ENCODE measurements at places on chromosomes 12 and 14.

GRCh38 chr14:74875941-74876913 lies at the start of gene PROX2:
Gene PROX2 (minus strand): TSS chr14:74876145. CDS start chr14:74863834, 12,311 bp downstream.
- no peak for DNase-seq

DNA sequence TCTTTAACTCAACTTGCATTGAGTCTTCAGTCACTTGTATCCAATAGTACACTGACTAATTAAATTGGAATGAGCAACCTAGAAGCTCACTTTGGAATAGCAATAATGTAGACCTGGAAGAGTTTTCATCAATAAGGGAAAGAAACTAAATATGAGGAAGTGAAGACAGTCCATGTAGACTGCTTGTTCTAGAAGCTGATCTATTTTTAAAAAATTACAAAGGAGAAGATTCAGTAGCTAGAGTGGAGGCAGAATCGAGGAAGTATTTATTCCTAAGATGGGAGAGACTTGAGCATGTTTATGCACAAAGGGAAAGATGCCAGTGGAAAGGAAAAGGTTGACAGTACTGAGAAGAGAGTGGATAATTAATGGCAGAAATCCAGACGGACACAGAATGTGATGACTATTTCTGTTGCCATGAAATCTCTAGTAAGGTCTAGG lies 156.3 kb upstream of the PDE3A start:
- DNase-seq = no peak

GRCh38 chr14:56340932-56341331 lies 222.7 kb downstream of the PELI2 start:
- DNase-seq = no peak

- no peak for DNase-seq
Observed at GRCh38 chr12:90226211-90226610, 517.6 kb upstream of the ATP2B1 start.

DNA sequence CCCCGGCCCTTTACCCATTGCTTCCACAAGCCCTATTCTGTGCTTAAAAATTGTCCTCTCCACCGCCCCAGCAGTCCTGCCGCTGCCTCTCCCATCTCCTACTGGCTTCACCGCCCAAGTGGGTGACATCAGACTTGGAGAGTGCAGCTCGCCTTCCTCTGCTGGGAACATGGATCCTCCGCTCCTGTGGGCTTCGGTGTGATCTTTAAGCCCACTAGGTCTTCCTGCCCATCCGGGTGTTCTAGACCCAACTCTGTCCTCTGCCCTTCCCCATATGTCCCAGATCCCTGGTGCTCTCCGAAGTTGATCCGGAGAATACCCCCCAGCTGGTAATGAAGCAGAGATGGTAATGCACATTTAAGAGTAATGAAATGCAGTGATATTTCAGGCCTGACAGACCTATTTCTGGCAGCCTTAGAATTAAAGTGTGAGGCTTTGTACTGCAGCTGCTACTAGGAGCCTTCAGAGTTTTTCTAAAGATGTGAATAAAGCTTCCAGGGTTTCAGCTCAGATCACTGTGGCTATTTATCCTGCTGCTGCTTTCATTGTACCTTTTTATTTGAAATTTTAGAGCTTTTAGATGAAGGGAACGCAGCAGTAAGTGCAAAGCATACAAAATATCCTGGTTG lies 22.9 kb upstream of the CTDSP2 start:
- DNase-seq = no peak

DNA sequence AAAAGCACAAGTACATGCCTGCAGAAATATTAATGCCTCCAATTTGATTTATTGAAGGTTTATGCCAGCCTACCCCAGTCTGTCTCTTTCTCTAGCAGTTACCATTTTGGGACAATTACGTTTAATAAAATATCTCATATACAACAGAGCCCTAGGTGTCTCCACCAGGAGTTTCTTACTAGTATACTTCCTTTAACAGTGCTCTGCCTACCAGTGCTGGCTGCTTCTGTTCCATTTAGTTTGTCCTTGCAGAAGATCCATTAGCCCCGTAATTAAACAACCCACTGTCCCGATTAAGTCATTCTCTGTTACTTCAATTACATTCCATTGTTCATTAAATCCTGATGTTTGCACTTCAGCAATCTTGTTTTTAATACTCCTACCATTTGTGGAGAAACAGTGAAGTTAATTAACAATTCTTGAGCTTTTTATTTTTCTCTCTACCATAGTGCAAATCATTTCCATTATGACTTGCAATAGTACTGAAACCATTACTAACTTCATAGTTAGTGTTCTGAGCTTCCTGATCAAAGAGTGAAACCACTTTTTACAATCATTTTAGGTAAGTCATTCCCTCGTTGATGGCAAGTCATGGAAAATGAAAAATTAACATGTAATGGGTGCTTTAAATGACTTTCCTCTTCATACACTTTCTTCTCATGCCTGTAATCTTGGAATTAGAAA lies 121.1 kb downstream of the PLXNC1 start:
- DNase-seq = no peak

DNA sequence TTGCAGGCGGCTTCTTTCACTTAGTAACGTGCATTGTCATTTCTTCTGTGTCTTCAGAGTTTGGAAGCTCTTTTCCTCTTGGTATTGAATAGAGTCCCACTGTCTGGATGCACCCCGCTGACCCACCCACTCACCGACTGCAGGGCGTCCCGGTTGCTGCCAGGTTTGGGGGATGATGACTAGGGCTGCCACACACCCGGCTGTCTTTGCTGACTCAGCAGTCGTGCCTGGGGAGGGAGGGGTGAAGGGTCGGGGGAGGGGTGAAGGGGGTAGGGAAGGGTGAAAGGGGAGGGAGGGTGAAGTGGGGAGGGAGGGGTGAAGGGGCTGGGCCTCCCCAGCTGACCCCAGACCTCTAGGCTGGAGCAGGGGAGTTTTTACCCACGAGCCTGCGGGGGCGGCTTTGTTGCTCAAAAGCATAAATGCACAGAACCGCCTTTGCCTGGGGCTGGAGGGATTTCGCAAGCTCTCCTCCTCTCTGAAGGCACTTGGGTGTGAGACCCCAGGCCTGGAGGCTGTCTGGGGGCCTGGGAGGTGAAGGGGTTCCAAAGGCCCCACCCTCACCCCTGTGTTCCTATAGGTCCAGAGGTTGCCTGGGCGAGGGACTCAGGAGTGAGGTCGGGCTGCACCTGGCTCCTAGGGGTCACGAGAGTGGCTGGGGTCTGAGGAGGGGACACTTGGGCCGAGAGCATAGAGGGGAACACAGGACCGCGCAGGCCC lies 31.3 kb upstream of the ULK1 start:
- no peak for DNase-seq

DNA sequence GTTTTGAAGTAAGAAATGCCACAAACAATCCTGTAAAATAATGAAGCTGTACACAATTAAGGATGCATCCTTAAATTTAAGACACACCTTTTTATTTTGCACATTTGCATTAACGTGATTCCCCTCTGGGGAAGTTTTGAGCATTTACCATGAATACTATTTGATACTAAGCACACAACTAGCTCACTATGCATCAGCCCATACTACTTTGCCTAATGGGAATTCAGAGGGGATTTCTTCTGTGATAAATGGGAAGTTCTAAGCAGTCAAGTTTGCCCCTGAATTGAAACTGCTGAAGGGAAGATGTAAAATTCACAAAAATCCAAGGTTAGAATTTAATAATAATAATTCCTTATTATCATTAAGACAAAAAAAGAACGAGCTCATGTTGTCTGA lies 27.4 kb downstream of the SINHCAF start:
- no peak for DNase-seq

DNA sequence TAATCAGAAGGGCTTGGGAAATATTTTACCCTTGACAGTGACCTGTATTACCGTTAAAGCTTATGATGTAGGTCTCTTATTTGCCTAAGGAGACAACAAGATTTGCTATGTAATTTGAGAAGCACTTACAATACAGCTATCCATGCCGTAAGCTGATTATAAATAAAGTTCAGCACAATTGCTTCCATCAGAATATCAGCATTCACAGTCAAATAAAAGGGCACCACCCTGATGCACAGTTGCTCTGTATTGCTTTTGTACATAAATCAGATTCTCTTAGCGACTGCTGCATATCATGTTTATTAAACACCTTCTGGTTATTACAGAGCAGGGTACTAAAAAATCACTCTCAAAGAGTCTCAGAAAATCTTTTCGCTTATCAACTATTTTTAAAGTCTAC lies 67.3 kb upstream of the VRK1 start:
- DNase-seq = no peak

DNA sequence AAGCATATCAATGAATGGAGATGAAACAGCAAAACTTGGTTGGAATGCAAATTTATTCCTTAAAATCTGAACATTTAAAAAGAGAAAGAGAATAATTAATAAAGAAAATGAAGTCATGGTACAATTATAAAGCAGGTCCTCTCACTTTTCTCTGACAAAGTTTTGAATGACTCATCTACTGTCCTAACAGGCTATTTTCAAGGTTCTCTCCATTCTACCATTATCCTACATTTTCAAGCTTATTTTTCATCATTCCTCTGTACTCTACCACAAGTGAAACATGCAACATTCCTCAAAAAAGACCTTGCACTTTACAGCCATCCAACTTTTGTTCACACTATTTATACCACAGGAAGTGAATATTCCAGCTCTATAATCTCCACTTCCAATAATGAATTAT lies 36.9 kb upstream of the AP4S1 start:
- DNase-seq = no peak

GRCh38 chr12:69655616-69656340 lies 43.3 kb downstream of the BEST3 start:
- DNase-seq = no peak

DNA sequence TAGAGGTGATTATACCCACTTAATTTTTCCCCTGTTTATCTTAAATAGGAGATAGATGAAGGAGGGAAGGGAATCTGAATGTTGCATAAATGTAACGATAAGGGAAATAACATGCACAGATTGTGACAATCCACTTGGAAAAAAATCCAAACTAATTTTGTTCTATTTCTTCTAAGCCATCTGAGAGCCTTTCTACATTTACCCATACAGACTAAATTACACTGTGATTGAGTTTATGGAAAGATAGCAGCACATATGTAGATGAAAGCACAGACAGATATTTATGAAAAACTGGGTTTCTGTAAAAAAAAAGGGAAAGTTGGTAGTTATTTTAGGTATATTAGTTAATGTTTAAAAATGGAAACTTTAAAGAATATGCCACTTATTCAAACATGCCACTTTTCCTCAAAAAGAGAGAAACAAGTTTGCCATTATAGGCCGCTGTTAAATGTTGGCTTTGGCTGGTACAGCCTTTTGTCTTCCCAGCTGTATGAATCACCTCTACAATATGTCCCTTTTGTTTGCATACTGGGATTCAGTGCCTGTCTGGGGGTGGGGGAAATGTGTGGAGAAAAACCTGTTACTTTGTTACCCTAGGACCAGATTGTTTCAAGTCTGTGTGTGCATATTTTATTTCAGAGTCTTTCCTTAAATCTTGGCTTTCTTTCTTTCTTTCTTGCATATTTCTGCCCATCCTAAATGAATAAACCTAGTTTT lies 470.2 kb upstream of the LMO3 start:
- no peak for DNase-seq

- peak; percentile 44 for DNase-seq
Observed at GRCh38 chr14:50038398-50039119, 77.8 kb downstream of the VCPKMT start.

Data from stimulated activated CD4-positive, alpha-beta T cell treated with anti-CD3 and anti-CD28 coated beads, Interleukin-12 subunit alpha, Interleukin-12 subunit beta, amount 100 ng/mL, for 4 hours (primary cell).